CD4-positive, alpha-beta T cell treated with Interleukin-2 at 100 ng/mL for 4 hours (primary cell): ENCODE measurements at places on chromosomes 1 and 21.
A peak's percentile ranks its signal among the peaks of the same experiment; 100 is the strongest.

DNA sequence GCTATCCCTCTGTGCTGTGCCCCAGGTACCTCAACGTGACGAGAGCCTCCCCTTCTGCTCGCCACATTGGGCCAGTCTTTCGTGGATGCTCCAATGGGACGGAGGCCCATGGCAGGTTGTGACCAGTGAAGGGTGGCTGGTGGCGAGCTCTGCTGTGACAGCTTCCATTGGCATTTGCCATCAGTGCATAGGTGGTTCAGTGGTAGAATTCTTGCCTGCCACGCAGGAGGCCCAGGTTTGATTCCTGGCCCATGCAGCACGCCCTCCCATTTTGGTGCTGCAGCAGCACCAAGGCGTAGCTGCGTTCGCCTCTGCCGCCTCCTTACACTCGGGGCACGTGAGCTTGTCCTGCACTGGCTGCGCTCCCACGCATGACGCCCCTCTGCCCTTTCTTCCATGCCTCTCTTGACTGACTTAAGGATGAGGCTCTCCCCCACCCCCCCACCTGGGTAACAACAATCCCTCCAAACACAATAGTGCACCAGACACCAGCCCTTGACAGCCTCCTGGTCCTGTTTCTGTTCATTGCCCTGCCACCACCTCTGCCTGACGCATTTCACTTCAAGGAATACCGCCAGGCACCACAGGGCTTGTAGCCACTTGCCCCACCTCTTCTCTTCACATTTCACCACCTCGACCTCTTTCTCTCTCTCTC is 24.7 kb upstream of the FCGR2A start:
- no peak for DNase-seq

DNA sequence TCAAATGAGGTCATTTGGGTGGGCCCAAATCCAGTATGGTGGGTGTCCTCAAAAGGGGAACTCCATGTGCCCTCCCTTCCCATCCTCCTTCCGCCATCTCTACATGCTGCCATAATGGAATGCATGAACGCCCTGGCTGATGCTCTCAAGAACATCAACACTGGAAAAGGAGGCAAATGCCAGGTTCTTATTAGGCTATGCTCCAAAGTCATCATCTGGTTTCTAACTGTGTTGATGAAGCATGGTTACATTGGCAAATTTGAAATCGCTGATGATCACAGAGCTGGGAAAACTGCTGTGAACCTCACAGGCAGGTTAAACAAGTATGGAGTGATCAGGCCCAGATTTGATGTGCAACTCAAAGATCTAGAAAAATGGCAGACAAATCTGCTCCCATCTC is 16.6 kb upstream of the TRIM45 start:
- no peak for DNase-seq

- no peak for DNase-seq
Observed at GRCh38 chr1:43800771-43801170, 93.4 kb downstream of the ST3GAL3 start.

DNA sequence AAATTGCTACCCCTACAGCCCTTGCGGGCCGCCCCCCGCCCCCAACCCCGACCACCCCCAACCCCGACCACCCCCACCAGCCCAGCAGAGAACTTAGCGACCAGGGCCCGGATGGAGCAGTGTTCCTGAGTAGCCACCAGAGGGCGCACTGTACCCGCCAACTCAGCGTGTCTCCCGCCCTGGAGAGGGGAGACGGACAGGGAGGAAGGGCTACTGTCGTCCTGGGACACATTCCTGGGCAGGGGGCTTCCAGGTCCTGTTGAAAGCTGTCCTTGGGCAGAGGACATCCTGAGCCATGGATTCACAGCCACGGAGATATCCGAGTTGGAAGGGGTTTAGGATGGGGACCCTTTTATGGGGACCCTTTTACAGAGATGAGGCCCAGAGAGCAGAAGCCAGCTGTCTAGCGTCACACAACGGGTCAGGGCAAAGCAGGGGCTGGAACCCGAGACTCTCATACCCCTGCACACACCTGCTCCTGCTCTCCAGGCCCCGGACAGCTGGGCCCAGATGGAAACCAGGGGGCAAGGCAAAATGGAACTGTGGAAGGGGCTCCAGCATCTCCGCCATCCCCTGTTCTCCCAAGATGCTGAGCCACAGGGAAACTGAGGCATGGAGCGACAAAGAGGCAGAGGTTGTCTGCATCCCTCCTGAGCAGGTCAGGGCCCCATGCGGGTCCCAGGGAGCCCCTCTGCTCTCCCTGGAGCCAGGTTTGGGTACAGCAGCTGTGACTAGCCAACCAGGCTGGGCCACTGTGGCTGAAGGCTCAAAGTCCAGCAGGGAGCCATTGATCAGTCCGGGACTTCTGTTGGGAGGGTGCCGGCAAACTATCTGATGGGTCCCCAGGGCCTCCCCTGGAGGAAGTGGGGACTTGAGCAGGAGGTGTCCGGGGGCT is 25.0 kb upstream of the LAPTM5 start:
- DNase-seq = peak; percentile 67

DNA sequence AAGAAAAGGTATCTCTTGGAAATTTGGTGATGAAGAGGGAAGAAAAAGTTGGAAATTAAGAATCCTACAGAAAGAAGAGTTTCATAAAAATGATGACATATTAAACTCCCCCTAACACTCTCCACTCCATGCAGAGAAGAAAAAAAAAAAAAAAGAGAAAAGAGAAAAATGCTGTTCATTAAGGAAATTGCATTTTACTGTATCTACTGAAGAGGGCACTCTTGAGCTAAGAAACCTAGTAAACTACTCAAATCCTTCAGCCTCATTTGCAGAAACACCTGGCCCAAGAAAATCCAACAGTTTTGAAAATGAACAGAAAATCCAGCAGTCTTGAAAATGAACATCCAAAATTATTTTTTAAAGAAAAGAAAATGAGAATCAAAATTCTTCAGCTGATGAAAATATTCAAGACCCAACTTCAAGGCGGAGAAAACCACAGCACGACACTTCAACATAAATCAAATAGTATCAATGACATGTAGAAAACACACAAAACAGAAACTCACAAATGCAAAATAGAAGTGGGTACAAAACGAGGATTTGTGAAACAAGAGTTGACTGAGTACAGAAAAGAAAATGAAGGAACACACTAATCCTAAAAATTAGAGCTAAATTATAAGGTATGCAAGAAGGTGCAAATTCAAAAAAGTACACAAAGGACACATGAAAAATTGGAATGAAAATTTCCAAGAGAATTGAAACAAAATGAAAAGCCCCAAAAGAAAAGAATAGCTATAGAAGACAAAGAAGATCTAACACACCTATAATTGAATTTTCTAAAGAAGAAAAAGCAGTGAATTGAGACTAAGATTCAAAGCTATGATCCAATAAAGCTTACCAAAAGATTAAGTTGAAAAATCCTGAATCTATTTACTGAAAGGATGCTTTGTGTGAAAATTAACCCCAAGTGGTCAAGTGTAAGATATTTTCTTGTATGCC is 73.2 kb upstream of the DNAJC6 start:
- peak; percentile 33 for DNase-seq

DNA sequence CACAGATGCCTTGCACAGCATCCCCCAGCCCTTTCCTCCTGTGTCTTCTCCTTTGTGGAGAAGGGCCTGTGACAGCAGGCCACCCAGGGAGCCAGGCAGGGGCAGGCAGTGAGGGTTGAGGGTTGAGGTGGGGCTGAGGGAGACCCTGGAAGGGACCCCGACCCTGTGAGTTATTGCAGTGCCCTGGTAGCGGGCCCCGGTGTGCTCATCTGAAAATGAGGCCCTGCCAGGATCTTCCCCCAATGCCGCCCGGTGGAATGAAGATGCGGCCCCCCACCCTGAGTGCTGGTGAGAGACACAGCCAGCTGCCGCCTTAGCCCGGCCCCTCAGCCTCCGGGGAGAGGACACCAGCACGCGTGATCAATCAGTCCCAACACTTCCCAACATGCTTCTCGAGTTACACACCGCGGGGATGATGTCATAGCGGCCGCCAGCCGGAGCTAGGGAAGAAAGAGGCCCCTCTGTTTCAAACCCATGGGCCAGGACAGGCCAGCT is 36.2 kb upstream of the ACTRT2 start:
- no peak for DNase-seq

DNA sequence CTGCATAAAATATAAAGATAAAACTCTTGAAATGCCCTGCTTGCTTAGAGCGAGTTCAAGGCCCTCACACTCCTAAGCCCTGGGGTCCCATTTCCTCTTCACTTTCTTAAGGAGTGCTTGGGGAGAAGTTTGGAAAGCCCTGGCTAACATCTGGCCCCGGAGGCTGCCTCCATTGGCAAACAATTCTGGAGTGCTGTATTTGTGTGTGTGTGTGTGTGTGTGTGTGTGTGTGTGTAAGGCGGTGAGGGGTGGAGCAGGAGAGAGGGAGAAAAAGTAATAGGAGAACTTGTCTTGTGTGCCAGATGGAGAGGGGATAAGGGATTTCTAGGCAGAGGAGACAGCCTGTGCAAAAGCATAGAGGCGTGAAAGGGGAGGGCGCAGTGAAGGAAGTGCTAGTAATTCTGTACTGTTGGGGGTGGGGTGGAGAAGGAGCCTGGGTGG is 578 bp upstream of the TRIM62 start:
- DNase-seq = no peak

- no peak for DNase-seq
Observed at GRCh38 chr1:153374071-153374470, 1.4 kb downstream of the S100A12 start.

GRCh38 chr1:87718241-87718950 is 389.7 kb downstream of the LMO4 start:
- DNase-seq = no peak

GRCh38 chr1:44819196-44819607 is 10.9 kb downstream of the BTBD19 start:
- no peak for DNase-seq

GRCh38 chr21:29218749-29219148 is 80.0 kb upstream of the BACH1 start:
- DNase-seq = no peak

GRCh38 chr21:15728046-15728445 is 1.7 kb upstream of the USP25 start:
- DNase-seq = no peak

DNA sequence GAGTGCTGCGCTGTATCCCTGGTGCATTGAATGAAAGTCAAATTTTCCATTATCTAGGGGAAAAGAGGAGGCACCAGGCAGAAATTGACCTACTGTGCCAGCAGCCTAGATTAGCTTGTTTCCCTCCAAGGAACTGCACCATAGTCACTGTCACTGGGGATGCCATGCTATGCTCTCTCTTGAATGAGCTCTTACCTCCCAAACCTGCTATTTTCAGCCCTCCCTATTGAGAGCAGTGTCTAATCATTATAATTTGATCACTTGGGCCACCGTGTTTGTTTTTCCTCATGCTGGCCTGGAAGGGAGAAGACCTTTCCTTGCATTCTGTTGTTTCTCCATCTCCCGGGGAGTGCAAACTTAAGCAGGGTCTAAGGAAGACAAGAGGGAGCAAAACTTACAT is 492.9 kb downstream of the SIPA1L2 start:
- no peak for DNase-seq

GRCh38 chr1:170765279-170765678 is 101.3 kb downstream of the PRRX1 start:
- no peak for DNase-seq

- no peak for DNase-seq
Observed at GRCh38 chr1:55927702-55928290, 651.6 kb downstream of the PLPP3 start.

- no peak for DNase-seq
Observed at GRCh38 chr1:96025062-96025461, 696.5 kb upstream of the PTBP2 start.

- DNase-seq = no peak
Observed at GRCh38 chr1:96498744-96499340, 222.7 kb upstream of the PTBP2 start.

- DNase-seq = peak; percentile 67
Observed at GRCh38 chr1:51234721-51235425, 1.2 kb upstream of the RNF11 start.

DNA sequence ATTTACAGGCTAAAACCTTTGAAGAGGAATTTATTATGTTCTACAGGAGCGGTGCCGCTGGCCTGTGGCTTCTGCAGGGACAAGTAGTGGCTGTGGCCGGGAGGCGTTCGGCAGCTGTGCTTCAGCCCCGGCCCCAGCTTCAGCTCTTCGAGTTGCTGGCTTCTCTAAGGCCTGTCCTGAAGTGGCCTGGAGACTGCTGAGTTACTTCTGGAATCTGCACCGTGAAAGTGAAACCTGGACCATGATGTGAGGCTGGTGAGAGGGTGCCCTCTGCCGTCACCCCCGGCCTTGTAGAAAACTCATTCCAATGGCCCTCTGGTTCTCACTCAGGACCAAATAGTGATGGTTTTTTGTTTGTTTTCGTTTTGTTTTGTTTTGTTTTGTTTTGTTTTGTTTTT is 48.1 kb downstream of the PRKCZ start:
- DNase-seq = no peak

DNA sequence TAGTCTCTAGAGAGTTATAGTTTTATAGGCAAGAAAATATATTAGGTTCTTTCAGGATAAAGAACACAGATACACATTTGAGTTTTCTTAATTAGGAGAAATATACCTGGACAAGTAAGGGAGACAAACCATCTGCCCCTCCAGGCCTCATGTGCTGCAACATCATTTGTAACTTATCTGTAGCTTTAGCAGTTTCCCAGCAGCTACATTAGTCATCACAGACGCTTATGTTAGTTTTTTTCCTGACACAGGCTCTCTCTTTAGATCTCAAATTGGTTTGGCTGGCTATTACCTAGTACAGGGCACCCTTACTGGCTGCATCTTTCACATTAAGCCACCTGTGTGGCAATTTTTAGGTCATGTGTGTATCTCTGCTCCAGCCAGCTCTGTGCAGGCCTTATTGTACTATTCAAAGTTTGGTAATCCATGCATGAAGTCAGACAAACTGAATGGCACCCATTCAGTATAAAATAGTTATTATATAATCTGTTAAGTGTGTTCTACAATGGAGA is 25.9 kb downstream of the GNPAT start:
- DNase-seq = no peak

- no peak for DNase-seq
Observed at GRCh38 chr1:184485751-184486723, 99.2 kb downstream of the C1orf21 start.

DNA sequence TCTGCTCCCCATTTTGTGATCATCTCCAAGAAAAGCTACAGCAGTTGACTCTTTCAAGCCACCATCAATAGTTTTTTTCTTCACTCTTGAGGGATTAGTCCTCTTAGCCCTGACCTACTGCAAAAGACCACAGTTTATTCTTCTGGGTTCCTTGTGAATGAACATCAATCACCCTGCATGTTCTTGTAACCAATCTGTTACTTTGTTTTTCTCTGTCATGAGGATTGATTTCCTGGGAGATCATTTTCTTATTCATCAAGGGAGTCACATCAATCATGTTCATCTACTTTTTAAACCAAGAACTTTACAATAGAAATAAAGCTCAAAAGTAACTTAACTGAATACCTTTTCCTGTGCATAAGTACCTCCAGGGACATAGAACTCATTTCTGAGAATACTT is 21.8 kb downstream of the ILDR2 start:
- DNase-seq = no peak
